ENCODE measurements at places on chromosomes 16 and 17.
A peak's percentile ranks its signal among the peaks of the same experiment; 100 is the strongest.

DNA sequence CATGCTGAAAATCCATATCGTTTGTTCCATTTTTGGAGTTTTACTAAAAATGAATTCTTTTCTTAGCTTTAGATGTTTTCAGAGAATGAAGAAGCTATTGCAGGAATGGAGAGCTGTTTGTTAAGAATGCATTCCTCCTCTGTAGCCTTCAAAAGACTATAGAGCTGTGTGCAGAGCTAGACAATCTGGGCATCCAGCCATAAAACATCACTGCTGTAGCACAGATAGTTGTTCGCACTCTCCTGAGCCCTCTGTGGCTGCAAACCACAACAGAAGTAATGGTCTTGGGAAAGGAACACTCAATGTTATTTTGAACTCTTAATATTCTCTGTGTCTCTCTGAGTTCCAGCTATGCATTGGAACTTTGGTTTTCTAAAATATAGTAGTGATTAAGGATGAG is 4.9 kb downstream of the TNRC6C start:
- DNase-seq = no peak

DNA sequence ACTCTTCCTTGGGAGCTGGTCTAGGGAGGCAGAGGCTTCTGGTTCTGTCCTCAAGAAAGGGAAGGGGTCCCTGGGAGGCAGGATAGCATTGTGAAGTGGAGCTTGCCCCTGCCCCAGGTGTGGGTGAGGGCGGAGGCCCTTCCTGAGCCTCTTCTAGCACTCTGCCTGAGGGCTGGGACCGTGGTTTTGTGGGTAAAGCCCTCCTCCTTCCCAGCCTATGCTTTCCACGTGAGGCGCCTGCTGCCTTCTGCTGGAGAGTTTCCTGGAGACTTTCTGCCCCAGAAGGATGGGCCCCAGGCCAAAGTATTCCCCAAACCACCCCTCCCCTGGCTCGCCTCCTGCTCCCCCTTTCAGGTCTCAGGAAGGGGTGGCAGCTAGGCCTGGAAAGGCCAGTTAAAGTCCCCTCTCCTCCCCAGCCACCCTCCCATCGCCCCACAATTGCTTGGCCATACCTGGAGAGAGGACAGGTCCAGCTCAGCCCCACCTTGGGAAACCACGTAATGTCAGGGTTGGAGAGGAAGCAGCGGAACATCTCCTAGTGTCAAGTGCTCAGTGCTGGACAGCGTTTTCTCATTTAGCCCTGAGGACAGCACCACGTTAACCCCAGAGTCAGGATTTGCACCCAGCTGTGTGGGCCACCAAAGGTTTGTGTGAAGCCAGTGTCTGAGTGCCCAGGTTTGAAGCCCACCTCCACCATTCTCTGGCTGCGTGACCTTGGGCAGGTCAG is 5.6 kb downstream of the SBK1 start:
- no peak for DNase-seq

DNA sequence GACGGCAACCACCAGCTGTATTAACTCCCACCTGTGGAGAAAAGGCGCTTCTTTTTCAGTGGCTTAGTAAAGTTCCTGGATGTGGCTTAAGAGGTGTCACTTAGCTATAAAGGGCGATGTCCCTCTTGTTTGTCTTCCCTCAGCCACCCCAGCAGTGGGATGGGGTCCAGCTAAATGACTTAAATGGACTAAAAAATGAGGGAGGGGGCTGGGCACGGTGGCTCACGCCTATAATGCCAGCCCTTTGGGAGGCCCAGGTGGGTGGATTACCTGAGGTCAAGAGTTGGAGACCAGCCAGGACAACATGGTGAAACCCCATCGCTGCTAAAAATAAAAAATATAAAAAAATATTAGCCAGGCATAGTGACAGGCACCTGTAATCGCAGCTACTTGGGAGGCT is 667.5 kb upstream of the RBFOX1 start:
- DNase-seq = no peak

DNA sequence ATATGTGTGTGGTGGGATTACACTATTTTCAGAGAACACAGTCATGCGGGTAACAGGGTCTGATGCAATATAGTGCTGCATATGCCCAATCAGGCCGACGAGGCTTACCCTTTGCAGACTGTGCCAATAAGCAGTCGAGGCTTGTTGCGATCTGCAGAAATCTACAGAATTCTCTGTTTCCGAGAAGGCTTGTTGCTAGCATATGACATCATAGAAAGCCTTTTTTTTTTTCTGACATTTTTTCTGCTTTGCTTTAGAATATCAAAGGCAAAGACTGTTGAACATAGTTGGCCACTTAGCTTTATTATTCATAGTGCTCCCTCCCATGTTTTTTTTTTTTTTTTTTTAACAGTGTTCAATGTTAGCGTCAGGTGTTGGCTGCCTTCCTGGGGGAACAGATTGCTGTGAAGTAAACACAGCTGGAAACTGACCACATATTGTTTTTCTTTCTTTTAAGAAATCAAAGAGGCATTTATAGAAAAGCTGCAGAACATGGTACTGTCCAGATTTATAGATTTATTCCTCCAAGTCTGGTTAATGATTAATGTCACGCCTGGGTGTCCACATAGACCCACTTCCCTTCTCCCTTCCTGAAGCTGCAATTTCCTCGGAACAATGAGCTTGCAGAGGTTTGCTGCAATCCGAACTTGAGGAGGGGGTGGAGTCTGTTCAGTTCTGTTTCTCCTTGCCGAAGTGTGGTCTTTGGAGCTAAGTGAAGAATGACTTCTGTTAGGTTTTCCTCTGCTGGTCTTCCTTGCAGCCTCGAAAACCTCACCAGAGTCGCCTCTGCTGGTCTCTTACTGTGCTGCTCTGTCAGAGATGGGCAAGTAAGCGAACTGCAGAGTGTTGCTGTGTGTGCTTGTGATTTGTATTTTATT is 87.3 kb downstream of the MAP2K6 start:
- no peak for DNase-seq

DNA sequence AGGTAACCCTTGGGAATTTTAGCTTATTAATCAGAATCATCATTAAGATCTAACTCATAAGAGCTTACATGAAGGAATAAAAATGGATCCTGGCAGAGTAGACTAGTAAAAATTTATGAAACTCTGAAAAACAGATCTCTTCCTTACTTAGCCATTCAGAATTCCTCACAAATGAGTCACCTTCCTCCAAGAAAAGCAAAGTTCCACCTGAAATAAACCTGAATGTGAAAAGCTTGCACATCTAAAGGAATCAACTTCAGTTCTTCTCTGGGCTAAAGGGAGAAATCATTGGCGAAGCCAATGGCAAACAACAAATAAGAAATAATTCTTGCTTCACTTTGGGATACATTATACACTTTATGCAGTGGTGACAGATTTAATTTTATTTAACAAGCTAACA is 22.7 kb downstream of the MYO1D start:
- DNase-seq = no peak

DNA sequence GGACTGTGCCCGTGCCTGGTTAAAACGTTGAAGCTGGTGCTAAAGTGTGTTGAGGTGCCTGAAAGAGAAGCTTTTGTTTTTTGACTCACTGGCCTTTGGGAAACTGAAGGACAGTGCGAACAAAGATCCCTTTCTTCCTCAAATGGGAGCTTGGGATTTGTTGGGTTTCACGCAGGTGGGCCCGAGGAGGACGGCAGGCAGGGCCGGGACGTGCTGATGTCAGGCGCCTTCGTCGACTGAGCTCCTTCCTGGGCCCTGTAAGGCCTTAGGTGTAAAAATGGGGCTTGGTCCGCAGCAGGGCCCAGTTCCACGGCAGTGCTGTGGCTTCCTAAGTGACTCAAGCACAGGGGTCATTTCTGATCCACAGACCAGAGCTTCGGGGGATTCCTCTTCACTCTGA is 106.9 kb downstream of the BANP start:
- DNase-seq = no peak

- no peak for DNase-seq
Observed at GRCh38 chr16:73202161-73202729, 154.3 kb upstream of the ZFHX3 start.

- DNase-seq = no peak
Observed at GRCh38 chr16:88817785-88818574, 6.3 kb upstream of the APRT start.

- no peak for DNase-seq
Observed at GRCh38 chr16:74051-74746, 1.8 kb upstream of the RHBDF1 start.

GRCh38 chr17:79645022-79645776 is 34.3 kb upstream of the RBFOX3 start:
- DNase-seq = no peak

DNA sequence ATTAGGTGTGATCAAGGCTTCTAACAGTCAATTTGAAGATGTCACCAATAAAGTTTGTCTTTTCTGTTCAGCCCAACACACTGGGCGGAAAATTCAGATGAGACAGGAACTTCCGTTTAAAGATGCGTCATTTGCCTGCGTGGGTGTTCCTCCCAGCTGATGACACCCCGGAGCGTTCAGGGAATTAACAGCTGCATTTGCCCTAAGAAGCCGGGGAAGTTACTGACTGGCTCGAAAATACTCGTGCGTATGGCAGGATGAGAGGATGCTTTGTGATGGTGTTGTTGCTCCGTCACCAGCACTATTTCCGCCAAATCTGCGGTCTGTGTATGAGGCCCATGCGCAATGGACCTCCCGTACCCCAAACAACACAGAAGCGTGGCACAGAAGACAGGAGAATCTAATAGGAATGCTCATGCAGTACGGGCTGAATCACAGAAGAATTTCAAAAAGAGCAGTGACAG is 11.9 kb upstream of the PVALEF start:
- no peak for DNase-seq

DNA sequence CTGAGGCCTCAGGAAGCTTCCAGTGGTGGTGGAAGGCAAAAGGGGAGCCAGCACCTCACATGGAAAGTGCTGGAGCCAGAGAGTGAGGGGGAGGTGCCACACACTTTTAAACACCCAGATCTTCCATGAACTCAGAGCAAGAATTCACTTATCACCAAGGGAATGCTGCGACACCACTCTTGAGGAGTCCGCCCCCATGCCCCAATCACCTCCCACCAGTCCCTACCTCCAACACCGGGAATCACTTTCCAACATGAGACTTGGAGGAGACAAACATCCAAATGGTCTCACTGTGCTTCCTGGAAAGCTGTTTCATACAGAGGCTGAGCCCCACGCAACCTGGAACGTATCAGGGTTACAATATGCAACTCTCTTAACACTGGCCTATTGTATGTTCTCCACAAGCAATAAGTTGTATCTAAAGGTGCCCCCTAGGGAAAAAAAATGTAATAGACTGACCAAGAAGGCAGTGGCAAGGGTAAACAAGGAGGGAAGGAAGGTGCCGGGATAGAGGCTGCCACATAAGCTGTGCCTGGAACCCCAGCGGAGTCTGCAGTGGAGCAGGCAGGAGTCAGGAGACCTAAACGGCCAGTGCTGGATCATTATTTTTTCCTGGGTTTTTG is 106.7 kb upstream of the FOXF1 start:
- no peak for DNase-seq

- DNase-seq = no peak
Observed at GRCh38 chr17:57959929-57960328, 4.7 kb upstream of the CUEDC1 start.

DNA sequence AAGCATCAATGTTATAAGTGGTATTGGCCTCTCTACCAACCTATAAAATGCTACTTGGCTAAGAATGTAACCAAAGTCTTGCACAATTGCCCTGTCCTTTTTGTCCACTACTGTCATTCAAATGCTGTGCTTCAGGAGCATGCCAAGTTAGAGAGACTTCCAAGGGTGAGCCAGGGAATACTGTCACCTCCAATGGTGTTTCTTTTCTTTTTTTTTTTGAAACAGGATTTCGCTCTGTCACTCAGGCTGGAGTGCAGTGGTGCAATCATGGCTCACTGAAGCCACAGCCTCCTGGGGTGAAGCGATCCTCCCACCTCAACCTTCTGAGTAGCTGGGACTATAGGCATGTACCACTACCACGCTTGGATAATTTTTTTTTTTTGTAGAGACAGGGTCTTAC is 43.7 kb upstream of the ERN1 start:
- no peak for DNase-seq

- DNase-seq = no peak
Observed at GRCh38 chr17:2274414-2274813, 29.2 kb downstream of the SMG6 start.

GRCh38 chr17:7836596-7837407 is 2.8 kb downstream of the KDM6B start:
- DNase-seq = peak; percentile 39

DNA sequence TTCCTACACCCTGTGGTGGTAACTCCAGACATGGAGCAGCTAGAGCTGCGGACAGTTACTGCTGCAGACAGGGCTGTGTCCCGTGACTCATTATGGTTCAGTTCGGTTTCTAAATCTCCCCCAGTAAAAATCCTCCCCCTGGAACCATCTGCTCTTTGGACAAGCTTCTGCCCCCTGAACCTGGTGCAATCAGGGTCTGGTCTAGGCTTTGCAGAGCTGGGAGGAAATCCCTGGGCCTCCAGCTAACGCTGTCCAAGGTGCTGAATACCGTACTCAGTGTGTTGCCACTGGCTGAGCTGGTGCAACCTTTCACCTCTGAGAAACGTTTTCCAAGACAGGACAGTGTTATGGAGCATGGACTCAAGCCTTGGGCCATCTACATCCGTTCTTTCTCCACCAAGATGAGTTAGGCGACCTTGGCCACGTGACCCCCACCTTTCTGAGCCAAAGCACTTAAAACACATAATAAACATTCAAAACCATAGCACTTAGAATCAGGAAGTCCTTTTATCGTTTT is 142.0 kb downstream of the CPPED1 start:
- no peak for DNase-seq

- DNase-seq = no peak
Observed at GRCh38 chr16:86240716-86241363, 269.5 kb upstream of the FOXF1 start.

- no peak for DNase-seq
Observed at GRCh38 chr17:79947351-79948031, 88.2 kb downstream of the TBC1D16 start.

GRCh38 chr17:78129351-78130089 is 965 bp upstream of the TMC6 start:
- DNase-seq = no peak

DNA sequence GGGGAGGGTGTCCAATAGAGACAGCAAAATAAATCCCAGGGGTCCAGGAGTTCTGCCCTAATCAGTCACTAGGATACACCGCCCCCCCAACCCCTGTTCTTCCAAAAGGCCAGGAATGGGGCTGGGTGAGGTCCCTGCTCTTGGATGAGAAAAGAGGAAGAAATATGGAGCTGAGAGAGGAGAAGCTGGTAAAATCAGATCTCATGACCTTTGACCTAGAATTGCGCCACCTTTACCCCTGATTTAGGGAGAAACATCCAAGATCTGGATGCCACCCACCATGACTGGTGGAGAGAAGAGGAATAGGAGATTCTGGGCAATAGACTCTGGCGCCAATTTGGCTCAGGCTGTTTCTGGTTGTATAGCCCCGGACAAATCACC is 707 bp upstream of the CACNB1 start:
- no peak for DNase-seq

DNA sequence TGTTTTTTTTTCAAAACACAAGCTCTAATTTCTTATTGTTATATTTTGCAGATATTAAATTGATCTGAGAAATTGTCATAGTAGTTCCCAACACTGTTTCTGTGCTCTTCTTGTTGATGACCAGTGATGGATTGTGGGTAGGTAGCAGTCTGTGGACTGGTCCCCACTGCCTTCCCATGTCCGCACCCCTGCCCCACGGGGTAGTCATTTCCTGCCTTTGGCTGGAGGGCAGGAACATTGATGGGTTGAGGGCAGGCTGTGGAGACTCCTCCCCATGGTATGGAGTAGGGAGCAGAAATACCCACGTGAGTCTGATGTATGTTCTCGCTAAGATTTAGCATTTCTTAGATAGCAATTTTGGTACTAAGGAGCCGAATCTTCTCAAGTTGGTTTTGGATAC is 762.0 kb downstream of the CDH8 start:
- no peak for DNase-seq

GRCh38 chr17:42111265-42111636 is 1.3 kb downstream of the DHX58 start:
- DNase-seq = no peak

GRCh38 chr17:42153919-42154742 is 658 bp downstream of the RAB5C start:
- DNase-seq = no peak

Measured in activated CD4-positive, alpha-beta T cell treated with anti-CD3 and anti-CD28 coated beads for 24 hours (primary cell).